A549 treated with ZK216348 at 1 μM for 4 hours (cell line): ENCODE measurements at places on chromosomes 6 and 20. TPM values are rescaled to one million over a fixed set of nuclear protein-coding genes. Genes with fewer than 3 reads are reported as not detected.

The AGER gene
- 1.5 to 3.1 TPM (median 2.6 TPM) in 5 replicates for total RNA-seq

The AGPAT4 gene
- 2.8 to 5.4 TPM (median 5.2 TPM) in 5 replicates for total RNA-seq

The VNN1 gene
- total RNA-seq: 0.04 to 0.09 TPM (median 0.07 TPM) in 5 replicates

The ANGPT4 gene
- total RNA-seq: 0.04 to 0.06 TPM in 2 of 5 replicates, not detected in the others

The BTBD3 gene
- total RNA-seq: 12.2 to 18.1 TPM (median 16.3 TPM) in 5 replicates

The RAET1L gene
- 0.32 to 0.49 TPM (median 0.38 TPM) in 3 of 5 replicates, not detected in the others for total RNA-seq

The MPC1 gene
- 2.6 to 4.5 TPM (median 3.8 TPM) in 5 replicates for total RNA-seq

The FAXC gene
- 5.4 to 11.8 TPM (median 7.2 TPM) in 5 replicates for total RNA-seq

The LY6G6F gene
- not detected in 5 replicates for total RNA-seq

The GRM1 gene
- 0.02 to 0.11 TPM in 2 of 5 replicates, not detected in the others for total RNA-seq

The SOX18 gene
- total RNA-seq: 1.4 to 3.4 TPM (median 2.6 TPM) in 5 replicates

The MAPK13 gene
- 0.45 to 1.5 TPM (median 1.1 TPM) in 5 replicates for total RNA-seq

The MMP24 gene
- total RNA-seq: 16.5 to 27.8 TPM (median 26.2 TPM) in 5 replicates

The PNPLA1 gene
- 0.15 TPM in 1 of 5 replicates, not detected in the others for total RNA-seq

The PACSIN1 gene
- 0.06 to 0.17 TPM in 2 of 5 replicates, not detected in the others for total RNA-seq

The ARMH2 gene
- total RNA-seq: not detected in 5 replicates

The L3MBTL3 gene
- 1.8 to 3.9 TPM (median 3.1 TPM) in 5 replicates for total RNA-seq

The LY86 gene
- not detected in 5 replicates for total RNA-seq

The OR2J3 gene
- total RNA-seq: not detected in 5 replicates

The HLA-DPB1 gene
- total RNA-seq: not detected in 5 replicates

The GINM1 gene
- 20.4 to 35.5 TPM (median 25.9 TPM) in 5 replicates for total RNA-seq

The CABLES2 gene
- 4.0 to 6.1 TPM (median 5.5 TPM) in 5 replicates for total RNA-seq

The MCHR2 gene
- total RNA-seq: not detected in 5 replicates

The BACH2 gene
- total RNA-seq: 0.55 to 0.82 TPM (median 0.69 TPM) in 5 replicates

The LINC00237 gene
- not detected in 5 replicates for total RNA-seq

The MBOAT1 gene
- 2.2 to 3.9 TPM (median 3.0 TPM) in 5 replicates for total RNA-seq

The BPIFB1 gene
- 0.18 TPM in 1 of 5 replicates, not detected in the others for total RNA-seq

The DPPA5 gene
- total RNA-seq: not detected in 5 replicates

The TRIM40 gene
- not detected in 5 replicates for total RNA-seq

The MAS1 gene
- total RNA-seq: not detected in 5 replicates

The XKR7 gene
- 0.02 to 0.03 TPM in 2 of 5 replicates, not detected in the others for total RNA-seq

The PACRG gene
- total RNA-seq: not detected in 5 replicates

The WASF1 gene
- total RNA-seq: 8.1 to 13.8 TPM (median 12.4 TPM) in 5 replicates

The GPX5 gene
- total RNA-seq: not detected in 5 replicates

The EYS gene
- total RNA-seq: 0.26 TPM in 1 of 5 replicates, not detected in the others

The CAGE1 gene
- 0.12 TPM in 1 of 5 replicates, not detected in the others for total RNA-seq

The CEP162 gene
- total RNA-seq: 1.2 to 3.0 TPM (median 1.7 TPM) in 5 replicates

The CST2 gene
- 0.28 to 0.83 TPM (median 0.50 TPM) in 4 of 5 replicates, not detected in the other for total RNA-seq

The ECT2L gene
- not detected in 5 replicates for total RNA-seq

The PROKR2 gene
- not detected in 5 replicates for total RNA-seq

The SLC35D3 gene
- 0.10 to 0.11 TPM in 2 of 5 replicates, not detected in the others for total RNA-seq

The C6orf141 gene
- total RNA-seq: 12.6 to 16.6 TPM (median 14.4 TPM) in 5 replicates

The HLA-DOA gene
- not detected in 5 replicates for total RNA-seq

The ROS1 gene
- total RNA-seq: 0.13 to 0.28 TPM (median 0.19 TPM) in 5 replicates

The CPXM1 gene
- not detected in 5 replicates for total RNA-seq

The SIRPA gene
- 22.1 to 30.1 TPM (median 25.4 TPM) in 5 replicates for total RNA-seq

The DACT2 gene
- 0.14 to 0.27 TPM (median 0.15 TPM) in 5 replicates for total RNA-seq

The OXT gene
- total RNA-seq: not detected in 5 replicates
